ENCODE measurements at places on chromosomes 16 and 17.

DNA sequence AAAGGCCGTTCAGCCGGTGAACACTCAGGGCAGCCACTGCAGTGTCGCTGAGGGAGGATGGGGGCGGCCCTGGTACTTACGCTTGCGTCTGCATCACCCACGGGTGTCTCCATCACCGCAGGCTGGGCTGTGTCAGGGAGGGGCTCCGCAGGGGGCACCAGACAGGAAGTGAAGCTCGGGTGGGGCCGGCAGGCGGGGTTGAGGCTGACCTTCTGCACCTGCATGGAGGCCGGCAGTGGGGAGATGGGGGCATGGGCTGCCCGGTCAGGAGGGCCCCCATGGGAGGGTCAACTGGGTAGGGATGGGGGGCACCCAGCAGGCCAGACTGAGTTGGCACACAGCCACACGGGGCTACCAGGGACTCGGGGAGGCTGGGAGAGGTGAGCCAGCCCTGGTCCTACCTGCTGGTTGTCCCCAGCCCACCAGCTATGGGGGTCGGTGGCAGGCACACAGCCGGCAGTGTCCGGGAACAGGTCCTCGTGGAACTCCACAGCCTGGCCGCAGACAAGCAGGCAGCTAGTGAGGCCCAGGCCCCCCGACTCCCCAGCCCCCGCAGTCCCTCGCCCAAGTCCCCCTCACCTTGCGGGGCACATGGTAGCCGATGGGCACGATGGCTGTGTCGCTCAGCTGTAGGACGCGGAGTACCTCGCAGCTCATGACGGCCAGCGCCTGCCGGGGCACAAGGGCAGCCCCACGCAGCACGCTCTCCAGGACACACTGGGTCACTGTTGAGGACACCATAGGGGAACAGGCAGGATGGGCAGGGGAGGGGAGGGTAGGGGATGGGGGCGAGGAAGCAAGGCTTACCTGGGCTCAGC, 7.2 kb upstream of the VASN start:
- DNase-seq = no peak

GRCh38 chr17:75591722-75592302, 4.2 kb downstream of the MYO15B start:
- DNase-seq = no peak

DNA sequence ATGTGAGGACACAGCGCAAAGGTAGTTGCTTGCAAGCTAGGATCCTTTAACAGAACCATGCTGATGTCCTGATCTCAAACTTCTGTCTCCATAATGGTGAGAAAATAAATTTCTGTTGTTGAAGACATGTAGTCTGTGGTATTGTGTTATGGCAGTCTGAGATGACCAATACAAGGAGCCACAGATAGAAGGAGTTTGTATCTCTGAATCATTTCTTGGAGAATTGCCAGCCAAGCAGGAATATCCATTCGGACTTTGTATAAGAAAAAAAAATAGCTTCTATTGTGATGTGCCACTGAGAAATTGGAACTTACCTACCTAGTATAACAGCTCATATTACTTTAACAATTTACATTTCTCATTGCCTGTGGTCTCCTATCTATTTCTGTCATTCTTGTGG, 447.6 kb upstream of the CA10 start:
- DNase-seq = no peak

GRCh38 chr16:89455178-89455577, 35.2 kb downstream of the ANKRD11 start:
- no peak for DNase-seq

GRCh38 chr17:51746421-51746820, 412.1 kb downstream of the CA10 start:
- DNase-seq = no peak

- DNase-seq = no peak
Observed at GRCh38 chr16:85627526-85628264, 14.6 kb downstream of the GSE1 start.

DNA sequence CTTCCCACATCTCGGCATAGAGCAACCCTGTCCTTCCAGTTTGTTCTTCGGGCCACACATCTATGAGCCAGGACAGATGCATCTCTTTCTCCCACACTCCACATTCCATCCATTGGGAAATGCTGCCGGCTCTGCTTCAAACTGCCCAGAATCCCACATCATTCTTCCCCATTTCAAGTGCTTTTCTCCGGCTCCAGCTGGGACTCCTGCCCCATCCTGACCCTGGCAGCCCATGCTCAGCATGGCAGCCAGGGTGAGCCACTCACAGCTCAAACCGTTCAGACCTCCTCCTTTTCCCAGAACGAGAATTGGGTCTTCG, 132.8 kb upstream of the SDK2 start:
- no peak for DNase-seq

DNA sequence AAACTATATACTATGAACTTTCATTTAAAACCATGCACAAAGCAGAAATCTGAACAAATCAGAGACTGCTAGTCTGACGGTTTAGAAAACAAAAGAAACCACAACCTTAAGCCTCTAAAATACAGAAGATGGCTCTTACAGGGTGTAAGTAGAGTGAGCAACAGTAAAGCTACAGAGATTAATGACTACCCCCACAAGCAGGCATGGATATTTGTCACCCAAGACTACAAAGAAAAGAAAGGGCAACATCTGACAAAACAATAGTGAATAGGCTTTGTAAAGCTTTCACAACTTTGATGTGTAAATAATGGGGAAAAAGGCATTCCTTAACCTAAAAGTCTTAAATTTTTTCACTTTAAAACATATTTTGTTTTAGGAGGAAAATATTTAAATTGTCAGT, 75.0 kb downstream of the SPAG9 start:
- no peak for DNase-seq

DNA sequence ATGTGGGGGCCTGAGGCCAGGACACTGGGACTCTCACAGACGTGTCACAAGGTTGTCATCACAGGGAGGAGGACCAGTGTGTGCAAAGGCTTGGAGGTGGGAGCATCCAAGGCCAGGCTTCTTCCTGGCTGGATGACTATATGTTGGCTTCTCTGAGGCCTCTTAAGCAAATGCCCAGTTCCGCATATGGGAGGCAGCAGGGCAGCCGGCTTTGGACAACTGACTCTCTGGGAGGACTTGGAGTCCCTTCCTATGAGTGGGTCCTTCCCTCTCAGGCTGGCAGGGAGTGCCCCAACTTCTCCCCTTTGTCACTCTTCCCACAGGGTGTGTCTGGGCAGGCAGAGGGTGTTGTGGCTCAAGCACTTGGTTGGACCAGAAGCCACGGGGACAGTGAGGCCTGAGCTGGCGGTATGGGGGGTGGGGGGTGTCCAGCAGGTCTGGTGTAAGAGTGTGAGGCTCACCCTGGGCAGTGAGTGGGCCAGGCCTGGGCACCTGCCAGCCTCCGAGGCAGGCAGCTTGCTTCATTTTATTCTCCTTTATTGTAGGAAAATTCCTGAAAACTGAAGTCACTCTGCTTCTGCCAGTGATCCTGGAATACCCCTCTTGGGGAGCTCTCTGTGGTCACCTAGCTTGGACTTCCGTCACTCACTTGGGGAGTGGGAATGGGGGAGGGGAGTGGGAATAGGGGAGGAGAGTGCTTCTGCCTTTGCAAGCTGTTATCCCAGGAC, 14.9 kb downstream of the ADGRG1 start:
- no peak for DNase-seq

- no peak for DNase-seq
Observed at GRCh38 chr17:71548540-71549190, 572.2 kb upstream of the SOX9 start.

- DNase-seq = no peak
Observed at GRCh38 chr17:63633742-63634141, 11.5 kb downstream of the MAP3K3 start.

- no peak for DNase-seq
Observed at GRCh38 chr16:35533683-35534082, 2074.3 kb downstream of the TP53TG3F start.

DNA sequence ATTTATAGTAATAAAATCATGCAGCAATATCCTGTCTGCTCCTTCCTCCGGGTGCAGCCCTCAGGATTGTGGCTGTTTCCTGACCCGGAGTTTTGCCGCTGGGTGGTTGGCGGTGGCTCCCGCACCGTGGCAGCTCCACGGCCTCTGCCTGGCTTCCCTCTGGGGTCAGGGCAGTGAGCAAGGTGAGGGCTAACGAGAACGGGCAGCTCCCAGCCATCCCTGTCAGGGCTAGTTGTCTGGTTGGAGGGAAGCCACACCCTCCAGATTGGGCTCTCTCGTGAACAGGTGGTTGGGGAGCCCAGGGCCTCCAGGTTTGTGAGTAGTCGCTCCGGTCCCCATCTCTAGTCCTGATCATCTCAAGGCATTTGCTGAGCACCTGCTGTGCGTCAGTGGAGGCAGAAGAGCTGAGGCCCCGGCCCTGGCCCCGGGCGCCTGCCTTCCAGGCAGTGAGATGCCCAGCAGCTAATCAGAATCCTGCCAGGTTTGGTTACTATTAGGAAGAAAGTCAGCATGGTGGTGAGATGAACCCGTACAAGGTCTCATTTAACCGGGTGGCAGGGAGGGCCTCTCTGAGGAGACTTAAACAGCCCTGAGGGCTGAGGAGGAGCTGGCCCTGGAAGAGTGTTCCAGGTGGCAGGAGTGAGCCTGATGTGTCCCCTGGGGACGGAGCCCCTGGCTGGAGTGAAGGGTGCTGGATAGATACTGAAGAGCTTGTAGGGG, 2.3 kb upstream of the NUDT16L1 start:
- no peak for DNase-seq

DNA sequence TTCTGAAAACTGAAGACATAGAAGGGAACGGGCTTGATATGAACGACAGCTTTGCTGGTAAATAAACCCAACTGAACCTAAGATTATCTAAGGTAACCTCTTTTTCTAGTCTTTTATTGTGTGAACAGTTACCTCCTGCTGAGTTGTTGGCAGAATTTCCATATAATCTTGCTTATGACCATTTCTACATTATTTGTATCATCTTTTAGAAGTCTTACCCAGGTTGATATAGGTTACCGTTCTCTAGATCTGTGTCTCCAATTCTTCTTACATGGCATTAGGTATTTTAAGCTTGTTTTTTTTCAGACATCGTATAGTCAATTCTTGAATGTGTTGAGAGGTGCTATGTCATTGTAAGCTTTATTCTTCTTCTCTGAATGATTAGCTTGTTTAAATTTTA, 24.3 kb downstream of the TTC19 start:
- no peak for DNase-seq

DNA sequence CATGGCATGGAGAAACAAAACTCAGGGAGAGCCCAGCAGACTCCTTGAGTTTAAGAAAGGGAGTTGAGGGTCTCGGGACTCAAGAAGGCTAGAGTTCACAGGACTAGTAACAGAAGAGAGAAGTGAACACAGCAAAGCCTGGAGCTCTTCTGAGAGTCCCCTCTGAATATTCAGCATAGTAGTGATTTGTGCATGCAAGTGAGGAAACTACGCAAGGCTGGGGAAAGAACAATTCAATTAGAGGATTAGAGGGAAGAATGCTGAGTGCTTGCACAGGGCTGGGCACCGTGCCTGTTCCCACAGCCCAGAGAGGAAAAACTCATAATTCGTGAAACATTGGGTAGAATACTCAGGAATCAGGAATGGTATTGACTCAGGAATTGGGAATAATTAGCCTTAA, 540.0 kb upstream of the SALL1 start:
- DNase-seq = no peak

DNA sequence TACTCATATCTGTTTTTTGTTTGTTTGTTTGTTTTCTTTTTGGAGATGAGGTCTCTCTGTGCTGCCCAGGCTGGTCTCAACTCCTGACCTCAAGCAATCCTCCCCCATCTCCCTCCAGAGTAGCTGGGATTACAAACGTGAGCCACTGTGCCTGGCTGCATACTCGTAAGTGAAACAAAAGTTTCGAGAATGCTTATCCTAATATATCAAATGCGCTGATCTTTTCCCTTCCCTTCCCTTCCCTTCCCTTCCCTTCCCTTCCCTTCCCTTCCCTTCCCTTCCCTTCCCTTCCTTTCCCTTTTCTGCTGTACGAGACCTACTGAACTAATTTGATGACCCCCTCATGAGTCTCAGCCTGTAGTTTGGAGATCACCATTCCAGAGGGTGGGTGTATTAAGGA, 122.1 kb downstream of the RGS9 start:
- no peak for DNase-seq

- no peak for DNase-seq
Observed at GRCh38 chr17:62573480-62574117, 53.9 kb upstream of the MRC2 start.
